ENCODE measurements at places on chromosomes 5 and 9. TPM values are rescaled to one million over a fixed set of nuclear protein-coding genes. Genes with fewer than 3 reads are reported as not detected.
A peak's percentile ranks its signal among the peaks of the same experiment; 100 is the strongest.

The IARS1 gene
- 123 TPM for total RNA-seq

DNA sequence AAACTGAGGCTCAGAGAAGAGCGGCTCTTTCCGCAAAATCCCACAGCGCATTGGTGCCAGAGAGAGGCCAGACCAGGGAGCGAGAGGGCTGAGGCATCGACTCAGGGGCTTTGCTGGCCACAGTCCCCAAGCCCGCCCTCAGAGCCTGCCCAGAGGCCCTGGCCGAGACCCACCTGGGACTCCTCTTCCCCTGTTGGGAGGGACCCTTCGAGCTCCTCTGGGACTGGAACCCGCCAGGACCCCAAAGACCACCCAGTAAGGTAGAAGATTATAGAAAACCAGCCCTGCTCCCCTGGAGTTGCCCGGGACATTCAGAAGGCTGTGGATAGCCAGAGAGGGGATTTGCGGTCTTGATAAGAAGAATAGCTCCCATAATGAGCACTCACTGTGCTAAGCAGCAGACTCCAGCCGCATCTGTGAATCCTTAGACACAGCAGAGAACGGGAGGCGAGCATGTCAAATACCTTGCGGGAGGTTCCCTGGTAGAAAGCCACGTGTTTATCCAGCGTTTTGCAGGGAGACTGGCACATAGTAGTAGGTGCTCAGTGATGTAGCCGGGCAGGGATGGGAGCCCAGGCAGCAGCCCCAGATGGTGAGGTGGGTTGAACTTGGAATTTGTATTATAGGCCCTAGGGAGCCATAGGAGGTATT lies 651 bp upstream of the AK1 start:
- DNase-seq: no peak
- H3K36me3 ChIP-seq: peaks cover 4% of the 10 kb centered on the region
- peaks cover 4% of the 10 kb centered on the region for H3K27me3 ChIP-seq
- peaks cover 3% of the 10 kb centered on the region for H3K4me1 ChIP-seq
- H3K27ac ChIP-seq: no peak overlapping the region

DNA sequence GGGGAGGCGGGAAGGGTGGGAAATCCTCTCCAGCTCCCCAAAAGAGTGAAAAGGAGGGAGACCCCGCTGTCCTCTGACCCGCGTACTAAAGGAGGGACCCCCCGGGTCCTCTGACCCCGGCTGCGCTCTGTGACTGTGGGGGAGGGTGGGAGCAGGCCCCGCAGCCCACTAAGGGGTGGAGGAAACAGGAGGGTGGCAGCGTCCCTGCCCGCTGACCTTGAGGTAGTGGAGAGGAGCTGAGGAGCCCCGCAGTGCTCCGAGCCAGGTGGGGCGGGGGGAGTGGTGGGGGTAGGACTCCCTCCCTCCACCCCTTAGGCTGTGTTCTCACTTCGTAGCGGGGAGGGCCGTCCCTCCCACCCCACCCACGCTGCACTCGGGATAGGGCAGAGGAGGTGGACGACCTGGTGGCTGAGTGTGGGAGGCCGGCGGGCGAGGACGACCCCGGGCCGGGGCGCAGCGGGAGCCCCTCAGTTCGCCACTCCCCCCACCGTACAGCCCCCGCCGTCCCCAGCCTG lies 449 bp upstream of the ADCY2 start:
- DNase-seq: no peak
- H3K27ac ChIP-seq: no peak overlapping the region
- H3K36me3 ChIP-seq: no peaks in the 10 kb centered on the region

- H3K36me3 ChIP-seq: peaks cover 34% of the 10 kb centered on the region
- H3K27me3 ChIP-seq: no peaks in the 10 kb centered on the region
- no peak overlapping the region for H3K27ac ChIP-seq
- no peaks in the 10 kb centered on the region for H3K4me1 ChIP-seq
Measured at GRCh38 chr5:131959906-131960305, 14.4 kb upstream of the MEIKIN start.

DNA sequence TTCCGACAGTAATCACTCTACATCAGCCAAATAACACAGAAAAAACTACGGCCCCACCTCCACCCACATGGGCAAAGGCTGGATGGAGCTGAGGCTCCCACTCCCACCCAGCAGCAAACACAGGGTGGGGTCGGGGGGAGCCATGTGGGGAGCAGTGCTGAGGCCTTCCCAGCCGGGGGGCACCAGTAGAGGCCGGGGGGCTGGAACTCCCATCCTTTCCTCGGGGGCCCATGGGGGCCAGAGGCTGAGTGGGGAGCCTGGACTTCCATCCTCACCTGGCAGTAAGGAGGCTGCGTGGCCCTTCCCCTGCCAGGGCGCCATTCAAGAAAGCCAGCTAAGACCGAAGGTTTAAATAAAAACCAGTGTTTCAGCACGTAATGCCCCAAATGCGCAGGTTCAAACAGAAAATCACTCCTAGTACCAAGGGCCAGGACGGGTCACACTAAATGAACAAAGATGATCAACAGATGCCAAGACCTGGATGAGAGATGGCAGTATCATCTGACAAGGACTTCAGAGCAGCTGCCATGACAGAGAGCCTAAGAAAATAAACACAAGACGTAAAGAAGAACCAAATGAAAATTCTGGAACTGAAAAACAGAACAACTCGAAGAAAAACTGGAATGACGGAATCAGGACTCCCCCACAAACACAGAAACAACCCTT lies 9.4 kb downstream of the CCDC127 start:
- peaks cover 16% of the 10 kb centered on the region for H3K36me3 ChIP-seq
- no peak overlapping the region for H3K27ac ChIP-seq

DNA sequence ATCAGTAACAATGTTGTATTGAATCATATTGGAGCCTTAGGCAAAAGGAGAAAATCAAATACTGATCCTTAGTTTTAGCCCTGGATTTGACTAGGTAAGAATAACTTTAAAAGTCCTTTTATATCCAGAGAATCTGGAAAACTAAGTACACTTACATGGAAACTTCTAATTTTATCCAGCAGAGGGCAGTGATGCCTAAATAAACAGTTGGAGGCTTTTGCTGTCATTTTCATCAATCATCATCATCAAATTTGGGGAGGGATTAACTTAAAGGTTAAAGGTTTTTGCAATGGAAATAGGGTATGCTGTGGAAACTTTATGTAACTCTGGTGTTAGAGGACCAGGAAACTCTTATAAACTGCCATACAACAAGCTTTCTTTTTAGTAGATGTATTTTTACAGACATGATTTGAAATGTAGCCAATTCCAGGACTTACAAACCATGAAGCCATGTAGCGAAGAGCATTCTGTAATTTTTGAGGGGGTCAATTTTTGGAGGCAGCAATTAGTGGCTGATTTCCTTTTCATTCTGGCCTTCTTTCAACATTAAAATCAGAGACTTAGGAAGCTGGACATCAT lies 112.7 kb downstream of the OSTF1 start:
- H3K27me3 ChIP-seq: no peaks in the 10 kb centered on the region
- peak; percentile 46 for DNase-seq
- H3K4me3 ChIP-seq: no peak overlapping the region
- no peaks in the 10 kb centered on the region for H3K4me1 ChIP-seq
- no peaks in the 10 kb centered on the region for H3K36me3 ChIP-seq

The CDH12 gene
- total RNA-seq: not detected

- DNase-seq: no peak
- peaks cover 1% of the 10 kb centered on the region for H3K36me3 ChIP-seq
- no peak overlapping the region for H3K4me3 ChIP-seq
- peaks cover 11% of the 10 kb centered on the region for H3K27me3 ChIP-seq
Measured at GRCh38 chr9:96121136-96121535, 180.8 kb downstream of the HSD17B3 start.

The C8G gene
- total RNA-seq: 1.8 TPM

DNA sequence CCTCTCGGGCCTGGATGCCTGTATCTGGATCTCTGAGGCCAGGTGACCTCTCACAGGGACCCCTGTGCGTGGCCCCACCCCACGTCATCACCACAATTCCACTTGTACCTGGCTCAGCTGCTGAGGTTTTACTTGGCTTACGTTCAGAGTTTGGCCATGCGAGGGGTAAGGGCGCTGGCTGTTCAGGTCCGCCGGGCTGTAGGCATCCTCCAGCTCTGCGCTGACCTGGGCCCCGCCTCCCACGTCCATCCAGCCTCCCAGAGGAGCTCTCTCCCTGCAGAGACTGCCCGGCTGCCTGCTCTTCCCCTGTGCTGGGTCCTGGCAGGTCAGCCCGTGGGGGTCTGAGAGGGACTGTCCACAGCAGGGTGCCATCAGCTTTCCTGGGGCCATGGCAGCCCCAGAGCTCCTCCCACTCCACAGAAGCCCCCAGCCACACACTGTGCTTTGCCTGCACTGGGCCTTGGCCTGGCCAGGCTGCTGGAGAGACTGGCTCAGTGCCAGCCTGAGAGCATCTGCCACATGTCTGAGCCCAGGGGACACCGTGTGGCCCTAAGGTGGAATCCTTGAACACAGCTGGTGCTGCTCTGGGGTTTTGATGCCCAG lies 43.6 kb downstream of the SLC6A3 start:
- no peaks in the 10 kb centered on the region for H3K36me3 ChIP-seq
- H3K27me3 ChIP-seq: peaks cover 3% of the 10 kb centered on the region
- DNase-seq: no peak
- H3K4me3 ChIP-seq: no peak overlapping the region
- no peaks in the 10 kb centered on the region for H3K4me1 ChIP-seq
- no peak overlapping the region for H3K27ac ChIP-seq

- peaks cover 5% of the 10 kb centered on the region for H3K27me3 ChIP-seq
- H3K4me3 ChIP-seq: no peak overlapping the region
- no peak for DNase-seq
- H3K4me1 ChIP-seq: no peaks in the 10 kb centered on the region
- no peak overlapping the region for H3K27ac ChIP-seq
Measured at GRCh38 chr5:53403758-53404157, 76.7 kb upstream of the FST start.

- no peaks in the 10 kb centered on the region for H3K27me3 ChIP-seq
- H3K4me1 ChIP-seq: peaks cover 71% of the 10 kb centered on the region
- peak overlapping the region; percentile 92 for H3K27ac ChIP-seq
Measured at GRCh38 chr9:120870206-120870605, 6.8 kb downstream of the PHF19 start.

- no peaks in the 10 kb centered on the region for H3K36me3 ChIP-seq
- peak; percentile 38 for DNase-seq
- no peak overlapping the region for H3K4me3 ChIP-seq
- H3K27me3 ChIP-seq: peaks cover 2% of the 10 kb centered on the region
- H3K4me1 ChIP-seq: peaks cover 9% of the 10 kb centered on the region
Measured at GRCh38 chr9:98851730-98852459, 44.4 kb downstream of the GALNT12 start.

GRCh38 chr5:126449751-126450271 lies 26.6 kb downstream of the GRAMD2B start:
- H3K27ac ChIP-seq: peak overlapping the region; percentile 100
- H3K27me3 ChIP-seq: no peaks in the 10 kb centered on the region
- peak overlapping the region; percentile 83 for H3K4me3 ChIP-seq
- peaks cover 13% of the 10 kb centered on the region for H3K36me3 ChIP-seq
- DNase-seq: peak; percentile 73

GRCh38 chr5:174381241-174381640 lies 335.7 kb downstream of the NSG2 start:
- no peaks in the 10 kb centered on the region for H3K36me3 ChIP-seq
- no peak overlapping the region for H3K27ac ChIP-seq
- H3K27me3 ChIP-seq: peaks cover 4% of the 10 kb centered on the region
- H3K4me3 ChIP-seq: no peak overlapping the region
- H3K4me1 ChIP-seq: no peaks in the 10 kb centered on the region

The SLCO4C1 gene
- 0.25 TPM for total RNA-seq

- H3K27me3 ChIP-seq: peaks cover 68% of the 10 kb centered on the region
- H3K36me3 ChIP-seq: no peaks in the 10 kb centered on the region
- H3K4me3 ChIP-seq: peak overlapping the region; percentile 45
- peak overlapping the region; percentile 46 for H3K27ac ChIP-seq
- no peak for DNase-seq
Measured at GRCh38 chr5:32711362-32711680, 200 bp downstream of the NPR3 start.

The CDH10 gene
- not detected for total RNA-seq

The CER1 gene
- not detected for total RNA-seq

The TPPP gene
- 0.02 TPM for total RNA-seq

- H3K36me3 ChIP-seq: peaks cover 40% of the 10 kb centered on the region
- peaks cover 10% of the 10 kb centered on the region for H3K4me1 ChIP-seq
- H3K27me3 ChIP-seq: no peaks in the 10 kb centered on the region
- DNase-seq: peak; percentile 93
Measured at GRCh38 chr5:179023528-179024189, at the start of gene ZNF879. TSS of gene ZNF879 (plus strand) at chr5:179023804. CDS start at chr5:179025005, 1,201 bp downstream.

GRCh38 chr9:76161541-76161940 lies 232.7 kb downstream of the RFK start:
- no peak overlapping the region for H3K27ac ChIP-seq
- H3K36me3 ChIP-seq: peaks cover 10% of the 10 kb centered on the region
- no peak overlapping the region for H3K4me3 ChIP-seq
- DNase-seq: no peak
- peaks cover 2% of the 10 kb centered on the region for H3K4me1 ChIP-seq

- no peaks in the 10 kb centered on the region for H3K27me3 ChIP-seq
- no peak for DNase-seq
- no peaks in the 10 kb centered on the region for H3K4me1 ChIP-seq
- H3K4me3 ChIP-seq: no peak overlapping the region
- no peak overlapping the region for H3K27ac ChIP-seq
Measured at GRCh38 chr5:4058899-4059298, 463.3 kb downstream of the IRX1 start.

- H3K36me3 ChIP-seq: peaks cover 12% of the 10 kb centered on the region
- no peak overlapping the region for H3K27ac ChIP-seq
- DNase-seq: no peak
- H3K27me3 ChIP-seq: no peaks in the 10 kb centered on the region
- H3K4me1 ChIP-seq: peaks cover 9% of the 10 kb centered on the region
Measured at GRCh38 chr9:15271403-15271802, 35.6 kb downstream of the TTC39B start.

- no peaks in the 10 kb centered on the region for H3K27me3 ChIP-seq
- no peak for DNase-seq
- no peaks in the 10 kb centered on the region for H3K36me3 ChIP-seq
- H3K4me1 ChIP-seq: no peaks in the 10 kb centered on the region
Measured at GRCh38 chr9:69871118-69871834, 50.7 kb downstream of the CFAP95 start.

The CERCAM gene
- total RNA-seq: 0.37 TPM

- H3K27ac ChIP-seq: no peak overlapping the region
- H3K27me3 ChIP-seq: no peaks in the 10 kb centered on the region
- H3K4me1 ChIP-seq: no peaks in the 10 kb centered on the region
- no peak overlapping the region for H3K4me3 ChIP-seq
- no peaks in the 10 kb centered on the region for H3K36me3 ChIP-seq
Measured at GRCh38 chr9:102518324-102518723, 476.8 kb upstream of the CYLC2 start.

The DDX4 gene
- 0.50 TPM for total RNA-seq

The TOR4A gene
- total RNA-seq: 7.1 TPM

DNA sequence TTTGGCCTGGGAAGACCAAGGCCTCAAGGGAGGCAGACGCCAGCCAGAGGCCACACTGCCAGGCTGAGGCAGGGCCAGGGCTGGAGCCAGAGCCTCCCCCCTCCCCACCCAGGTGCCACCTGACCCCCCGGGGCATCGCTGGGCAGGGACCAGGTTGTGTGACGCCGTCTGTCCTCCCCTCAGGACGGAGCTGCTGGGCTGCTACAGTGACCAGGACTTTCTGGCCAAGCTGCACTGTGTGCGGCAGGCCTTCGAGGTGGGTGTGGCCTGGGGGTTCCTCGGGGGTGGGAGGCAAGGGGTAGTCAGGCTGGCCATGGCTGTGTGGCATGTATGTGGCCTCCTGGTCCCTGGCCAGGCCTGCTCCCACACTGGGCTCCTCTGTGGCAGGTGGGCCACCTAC lies 17.9 kb upstream of the DOLPP1 start:
- no peak overlapping the region for H3K4me3 ChIP-seq
- no peak overlapping the region for H3K27ac ChIP-seq
- peaks cover under 1% of the 10 kb centered on the region for H3K4me1 ChIP-seq
- peaks cover 11% of the 10 kb centered on the region for H3K36me3 ChIP-seq

Measured in activated CD4-positive, alpha-beta T cell treated with anti-CD3 and anti-CD28 coated beads, Interleukin-2, amount 10 ng/mL, durations not matched to agents 7 days and 5 days (primary cell).